Fibroblast of the aortic adventitia (primary cell): ENCODE measurements at places on chromosomes 3 and 15.

DNA sequence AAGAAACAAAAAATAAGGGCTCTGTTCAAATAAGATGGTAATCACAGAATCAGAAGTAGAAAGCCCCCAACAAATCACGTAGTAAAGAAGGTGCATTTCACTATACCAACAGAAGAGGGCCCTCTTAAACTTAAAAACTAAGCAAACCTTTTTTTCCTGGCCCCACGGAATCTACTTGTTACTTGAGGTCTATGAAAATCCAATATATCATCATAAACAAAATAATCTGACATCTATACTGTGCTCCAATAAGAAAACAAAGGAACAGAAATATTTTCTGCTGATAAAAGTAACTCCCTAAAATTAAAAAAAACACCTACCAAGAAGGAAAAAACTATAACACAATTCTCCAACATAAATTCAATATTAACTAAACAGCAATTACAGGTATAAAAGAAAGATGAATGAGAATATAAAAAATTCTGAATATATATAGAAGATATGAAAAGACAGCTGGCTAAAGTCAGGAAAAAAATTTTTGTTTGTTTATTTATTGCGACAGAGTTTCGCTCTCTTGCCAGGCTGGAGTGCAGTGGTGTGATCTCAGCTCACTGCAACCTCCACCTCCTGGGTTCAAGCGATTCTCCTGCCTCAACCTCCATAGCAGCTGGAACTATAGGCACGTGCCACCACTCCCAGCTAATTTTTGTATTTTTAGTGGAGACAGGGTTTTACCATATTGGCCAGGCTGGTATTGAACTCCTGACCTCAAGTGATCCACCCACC, 81.8 kb downstream of the CLASP2 start:
- DNase-seq: peak; percentile 86

DNA sequence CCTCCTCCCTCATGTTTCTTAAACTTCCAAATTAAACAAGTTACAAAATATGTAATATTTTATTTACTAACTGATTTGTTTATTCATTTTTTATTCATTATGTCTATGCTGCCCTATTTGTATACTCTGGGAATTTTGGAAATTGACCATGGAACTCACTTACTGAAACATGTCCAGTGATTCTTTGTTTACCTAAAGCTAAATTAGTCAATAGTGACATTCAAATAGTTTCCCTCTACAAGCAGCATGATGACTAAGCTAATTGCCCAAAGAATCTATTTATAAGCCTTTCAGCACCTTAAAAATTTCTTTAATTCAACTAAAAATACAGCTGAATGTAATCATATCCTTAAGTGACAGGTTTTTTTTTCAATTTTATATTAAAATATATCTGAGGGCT, 437.7 kb downstream of the SI start:
- no peak for DNase-seq

DNA sequence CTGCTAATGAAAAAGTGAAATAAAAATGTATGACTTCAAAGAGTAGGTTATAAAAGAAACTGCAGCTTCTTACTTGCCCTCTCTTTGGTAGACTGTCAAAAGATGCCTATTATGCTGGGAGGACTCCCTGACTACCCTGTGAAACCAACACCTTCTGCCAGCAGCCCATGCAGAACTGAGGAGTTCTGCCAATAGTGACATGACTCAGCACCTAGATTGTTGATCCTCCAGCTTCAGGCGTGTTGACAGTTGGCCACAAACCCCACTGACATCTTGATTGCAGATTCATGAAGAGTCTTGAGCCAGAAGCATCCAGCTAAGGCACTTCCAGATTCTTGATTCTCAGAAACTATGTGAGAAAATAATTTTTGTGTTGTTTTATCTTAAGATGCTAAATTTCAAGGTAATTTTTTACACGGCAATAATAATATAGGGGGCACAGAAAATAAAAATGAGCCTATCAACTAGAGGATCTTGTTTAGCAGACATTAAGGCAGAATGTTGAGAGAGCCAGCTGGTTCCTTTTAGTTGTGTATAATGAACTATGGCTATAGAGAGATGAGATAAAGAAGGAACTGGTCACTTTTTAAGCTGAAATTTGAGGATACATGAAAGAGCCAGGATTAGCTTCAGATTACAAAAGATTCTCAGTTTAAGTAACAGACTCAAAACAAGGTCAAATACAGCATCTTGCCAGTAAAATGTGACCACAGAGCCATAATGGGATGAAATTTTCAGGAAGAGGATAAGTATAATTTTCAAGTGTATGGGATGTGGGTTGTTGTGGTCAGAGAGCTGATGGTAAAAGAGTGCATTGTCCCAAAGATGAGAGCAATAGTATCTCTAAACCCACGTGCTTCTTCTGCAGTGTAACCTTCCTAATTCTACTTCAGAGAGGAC, 588.7 kb upstream of the CBLB start:
- peak; percentile 95 for DNase-seq

- DNase-seq: peak; percentile 62
Measured at GRCh38 chr3:66812136-66812535, 186.0 kb upstream of the KBTBD8 start.

- peak; percentile 64 for DNase-seq
Measured at GRCh38 chr15:31216215-31216911, 110.3 kb upstream of the KLF13 start.

- peak; percentile 37 for DNase-seq
Measured at GRCh38 chr3:172982736-172983364, 158.2 kb downstream of the SPATA16 start.

DNA sequence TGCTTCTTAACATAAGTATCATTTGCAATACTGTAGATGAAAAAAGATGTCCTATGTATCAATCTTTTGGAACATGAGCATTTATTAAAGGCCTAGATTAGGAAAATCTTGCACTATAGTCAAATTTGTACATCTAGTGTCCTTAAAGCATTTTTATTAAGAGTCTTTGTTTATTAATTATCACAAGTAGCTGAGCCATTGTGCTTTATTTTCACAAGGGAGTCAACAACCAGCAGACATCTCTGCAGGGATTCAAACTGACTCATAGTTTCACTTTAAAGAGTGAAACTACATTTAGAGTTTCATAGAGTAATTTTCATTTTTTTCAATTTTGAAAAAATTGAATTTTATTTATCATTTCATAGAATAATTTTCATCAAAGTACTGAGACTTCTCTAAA, 94.5 kb upstream of the EIF1B start:
- no peak for DNase-seq

DNA sequence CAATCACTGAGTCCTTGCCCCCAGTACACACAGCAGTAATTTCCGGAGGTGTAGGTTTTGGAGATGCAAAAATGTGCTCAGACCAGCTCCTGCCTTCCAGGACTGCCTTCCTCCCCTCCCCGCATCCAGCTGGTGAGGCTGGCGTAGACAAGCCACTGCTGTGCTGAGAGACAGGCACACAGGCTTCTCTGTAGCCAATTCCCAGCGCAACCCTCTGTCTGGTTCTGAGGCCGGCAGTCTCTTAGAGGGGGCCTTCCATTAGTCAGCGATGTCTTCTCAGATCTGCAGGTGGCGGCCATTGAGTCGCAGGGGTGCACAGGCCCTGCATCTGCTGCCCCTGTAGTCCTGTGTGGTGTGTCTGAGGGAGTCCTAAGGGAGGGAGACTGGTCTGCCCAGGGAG, 114.4 kb downstream of the DNAJB8 start:
- DNase-seq: no peak

DNA sequence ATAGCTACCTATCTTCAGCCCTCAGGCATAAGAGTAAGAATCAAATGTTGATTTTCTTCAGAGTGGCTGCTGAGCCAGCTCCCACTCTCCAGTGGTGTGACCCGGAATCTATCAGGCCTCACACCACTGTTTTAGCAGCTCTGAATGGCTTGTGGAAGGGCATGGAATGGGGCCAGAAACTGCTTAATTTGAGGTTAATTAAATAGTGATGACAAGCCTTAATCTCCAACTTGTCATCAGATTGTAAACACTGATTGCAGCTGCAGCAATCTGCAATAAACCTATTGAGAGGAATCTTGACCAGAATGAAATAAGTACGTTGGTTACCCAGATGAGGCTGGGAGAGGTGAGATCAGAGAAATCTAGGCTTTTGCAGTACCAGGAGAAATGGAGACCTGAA, 317.4 kb downstream of the FHIT start:
- DNase-seq: no peak

GRCh38 chr15:91186904-91187656, 87.0 kb downstream of the SV2B start:
- DNase-seq: peak; percentile 30

- DNase-seq: no peak
Measured at GRCh38 chr15:29692527-29692926, 129.7 kb downstream of the TJP1 start.

DNA sequence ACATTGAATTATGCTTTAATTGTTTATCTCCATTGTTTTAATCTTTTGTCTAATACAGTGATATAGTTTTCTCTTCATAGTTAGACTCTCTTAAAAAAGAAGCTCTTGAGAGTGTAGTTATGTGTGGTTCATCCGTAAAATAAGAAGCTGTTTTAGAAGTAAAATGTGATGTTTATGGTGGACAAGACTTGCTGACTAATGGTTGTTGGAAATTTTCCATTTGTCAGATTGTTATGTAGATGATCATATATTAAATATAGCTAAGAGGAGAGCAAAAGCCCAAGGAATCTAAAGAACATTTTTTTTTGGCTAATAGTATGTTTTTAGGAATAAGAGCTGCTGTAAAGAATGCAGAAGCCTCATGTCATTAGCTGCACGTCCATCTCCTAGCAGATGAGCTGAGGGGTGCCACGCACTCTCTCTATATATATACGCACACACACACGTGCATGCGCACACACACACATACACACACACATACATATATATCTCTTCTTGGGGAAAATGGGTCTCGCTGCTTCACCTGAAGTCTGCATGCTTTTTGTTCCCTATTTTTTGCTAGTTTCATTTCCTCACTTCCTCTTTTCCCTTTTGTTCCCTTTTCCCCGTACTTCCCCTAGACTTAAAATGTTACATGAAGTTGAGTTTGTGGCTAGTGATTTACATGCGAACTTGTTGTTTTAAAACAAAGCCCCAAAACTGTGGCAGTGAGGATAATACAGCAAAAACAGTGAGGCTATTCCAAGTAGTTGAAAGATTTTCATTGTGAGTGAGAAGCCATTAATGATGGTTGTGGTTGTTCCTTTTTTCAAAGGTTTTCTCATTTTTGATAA, 107.8 kb downstream of the MBNL1 start:
- peak; percentile 66 for DNase-seq

DNA sequence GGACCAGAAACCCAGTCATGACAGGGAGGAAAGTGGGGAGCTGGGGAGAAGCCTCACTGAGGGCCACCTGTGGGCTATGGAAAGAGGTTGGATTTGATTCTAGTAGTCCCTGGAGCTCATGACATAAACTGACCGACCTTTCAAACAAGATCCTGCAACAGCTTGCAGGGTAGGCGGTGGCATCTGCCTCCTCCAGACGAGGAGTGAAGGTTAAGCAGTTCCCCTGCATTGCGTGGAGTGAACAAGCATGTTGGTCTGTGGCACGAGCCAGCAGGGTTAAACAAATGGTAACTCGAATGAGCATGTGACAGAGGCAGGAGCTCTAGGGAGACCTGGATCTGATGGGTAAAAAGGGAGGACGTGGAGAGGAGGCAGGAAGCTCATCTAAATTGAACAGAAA, 12.7 kb downstream of the TGM4 start:
- DNase-seq: no peak

DNA sequence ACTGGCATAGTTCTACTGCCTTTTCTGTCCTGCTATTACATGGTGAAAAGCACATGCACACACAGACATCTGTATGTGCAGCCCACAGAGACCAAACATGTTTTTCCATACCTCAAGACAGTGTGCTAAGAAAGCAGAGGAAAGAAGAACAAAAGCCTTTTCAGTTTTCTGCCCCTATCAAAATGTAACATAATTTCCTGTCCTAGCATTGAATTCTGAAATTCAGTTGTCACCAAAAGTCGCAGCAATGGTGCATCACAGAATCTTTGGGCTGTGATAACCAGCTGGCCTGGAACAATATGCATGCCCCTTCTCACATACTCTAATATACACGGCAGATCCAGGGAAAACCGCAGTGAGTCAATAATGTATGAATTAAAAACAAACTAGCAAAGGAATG, 153.8 kb upstream of the RAP2B start:
- no peak for DNase-seq

GRCh38 chr15:82558502-82558901, 18.2 kb upstream of the RPS17 start:
- DNase-seq: no peak

- DNase-seq: no peak
Measured at GRCh38 chr15:62515696-62516395, 350.8 kb upstream of the C2CD4B start.

DNA sequence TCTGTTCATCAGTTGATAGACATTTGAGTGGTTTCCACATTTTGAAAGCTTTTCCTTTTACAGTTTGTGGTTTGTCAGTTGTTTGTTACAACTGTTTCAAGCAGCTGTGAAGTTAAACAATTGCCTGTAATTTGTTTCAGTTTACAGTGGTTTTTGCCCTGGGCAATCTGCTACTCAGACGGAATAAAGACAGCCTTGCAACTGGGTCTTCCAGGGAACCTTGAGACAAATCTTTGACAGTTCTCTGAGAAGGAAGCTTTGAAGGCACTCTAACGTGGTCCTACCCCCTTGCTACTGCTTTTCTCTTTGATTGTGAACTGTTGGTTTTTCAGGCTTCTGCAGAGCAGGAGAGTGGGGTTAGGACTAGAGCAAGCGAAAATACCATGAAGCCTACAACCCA, 28.0 kb downstream of the LRRC28 start:
- no peak for DNase-seq

DNA sequence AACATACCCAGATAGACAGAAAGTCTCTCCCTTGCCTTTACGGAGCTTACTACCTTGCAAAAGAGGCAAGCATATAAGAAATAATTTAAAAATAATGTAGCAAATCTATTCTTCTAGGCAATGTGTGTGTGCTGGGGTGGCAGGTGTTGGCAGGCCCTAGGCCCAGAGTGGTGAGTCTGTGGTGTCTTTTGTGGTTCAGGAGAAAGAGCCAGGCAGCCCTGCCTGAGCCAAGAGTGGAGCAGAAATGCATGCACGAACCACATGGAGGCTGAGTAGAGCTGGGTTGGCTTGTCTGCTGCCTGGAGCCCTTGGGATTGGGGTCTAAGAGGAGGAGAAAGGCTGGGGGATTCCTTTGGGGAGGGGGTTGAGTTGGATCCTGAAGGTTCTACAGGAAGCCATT, 70.2 kb upstream of the MYZAP start:
- DNase-seq: no peak

GRCh38 chr3:149400645-149401044, 23.2 kb upstream of the TM4SF1 start:
- DNase-seq: no peak

GRCh38 chr3:37245003-37245402, 70.6 kb upstream of the LRRFIP2 start:
- DNase-seq: no peak

GRCh38 chr15:55403531-55403930, 4.6 kb downstream of the CCPG1 start:
- DNase-seq: peak; percentile 85

DNA sequence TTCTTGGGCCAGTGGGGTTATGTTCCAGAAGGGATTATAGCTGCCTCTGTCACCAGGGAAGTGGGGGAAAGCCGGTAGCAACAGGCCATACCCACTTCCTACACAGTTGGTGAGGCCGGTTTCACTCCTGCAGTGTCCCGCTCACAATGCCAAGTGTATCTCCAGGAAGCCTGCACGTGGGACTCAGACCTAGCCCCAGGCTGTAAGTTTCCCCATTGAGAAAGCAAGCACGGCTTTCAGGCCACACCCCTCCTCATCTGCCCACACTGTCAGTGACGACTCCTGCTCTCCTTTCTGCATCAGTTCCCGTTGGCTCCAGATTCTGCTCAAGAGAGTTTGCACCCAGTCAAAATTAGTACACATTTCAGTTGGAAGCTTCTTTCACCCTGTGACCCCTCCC, 51.6 kb upstream of the CPOX start:
- no peak for DNase-seq
